Activated naive CD8-positive, alpha-beta T cell treated with anti-CD3 and anti-CD28 coated beads, Interleukin-2, amount 10 ng/mL, durations not matched to agents 7 days and 5 days (primary cell): ENCODE measurements at places on chromosomes 3 and 15. TPM values are rescaled to one million over a fixed set of nuclear protein-coding genes. Genes with fewer than 3 reads are reported as not detected.

Gene VPS8
- total RNA-seq = 59.1 TPM

Gene MCF2L2
- 6.5 TPM for total RNA-seq

Gene CHRFAM7A
- total RNA-seq = 2.7 TPM

- H3K4me1 ChIP-seq = no peaks in the 10 kb centered on the region
- no peak for DNase-seq
- H3K36me3 ChIP-seq = no peaks in the 10 kb centered on the region
These were observed 213.4 kb downstream of the ZBBX start for GRCh38 chr3:167166594-167167253.

DNA sequence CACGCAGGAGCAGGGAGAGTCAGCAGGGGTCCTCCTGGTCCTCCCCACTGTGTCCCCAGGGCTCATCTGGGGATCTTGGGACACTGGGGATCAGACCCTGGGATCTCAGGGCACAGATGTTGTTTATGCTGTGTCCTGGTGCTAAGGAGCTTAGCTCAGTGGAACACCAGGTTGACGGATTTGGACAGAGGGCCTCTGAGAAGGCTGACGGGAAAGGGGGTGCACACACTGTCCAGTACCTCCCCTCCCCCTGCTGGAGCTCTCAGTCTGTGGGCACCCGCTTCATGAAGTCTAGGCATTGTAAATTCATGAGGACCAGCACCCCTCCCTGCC lies 21.9 kb upstream of the SEMA3F start:
- H3K27me3 ChIP-seq = no peaks in the 10 kb centered on the region
- no peak overlapping the region for H3K4me3 ChIP-seq
- peaks cover 4% of the 10 kb centered on the region for H3K4me1 ChIP-seq
- no peak for DNase-seq
- H3K27ac ChIP-seq = no peak overlapping the region

DNA sequence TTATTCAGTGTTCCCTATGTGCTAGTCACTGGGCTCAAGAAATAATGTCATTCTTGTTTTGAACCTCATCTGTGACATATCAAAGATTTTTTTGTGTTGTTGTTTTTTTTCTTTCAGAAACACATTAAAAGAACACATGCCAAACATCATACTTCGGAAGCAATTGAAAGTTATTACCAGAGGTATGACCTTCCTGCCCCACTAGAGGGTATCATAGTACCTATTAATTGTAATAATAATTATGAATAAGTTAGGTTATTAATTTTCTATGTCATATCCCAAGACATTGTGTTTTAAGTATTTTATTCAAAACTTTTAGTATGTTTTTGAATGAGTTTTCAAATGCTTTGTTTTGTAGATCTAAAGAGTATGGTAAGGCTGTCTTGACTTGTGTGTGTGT lies 65.7 kb downstream of the CDIN1 start:
- H3K4me3 ChIP-seq = no peak overlapping the region
- H3K27ac ChIP-seq = no peak overlapping the region
- H3K27me3 ChIP-seq = no peaks in the 10 kb centered on the region
- H3K4me1 ChIP-seq = no peaks in the 10 kb centered on the region
- no peak for DNase-seq

Gene CX3CR1
- 0.94 TPM for total RNA-seq

DNA sequence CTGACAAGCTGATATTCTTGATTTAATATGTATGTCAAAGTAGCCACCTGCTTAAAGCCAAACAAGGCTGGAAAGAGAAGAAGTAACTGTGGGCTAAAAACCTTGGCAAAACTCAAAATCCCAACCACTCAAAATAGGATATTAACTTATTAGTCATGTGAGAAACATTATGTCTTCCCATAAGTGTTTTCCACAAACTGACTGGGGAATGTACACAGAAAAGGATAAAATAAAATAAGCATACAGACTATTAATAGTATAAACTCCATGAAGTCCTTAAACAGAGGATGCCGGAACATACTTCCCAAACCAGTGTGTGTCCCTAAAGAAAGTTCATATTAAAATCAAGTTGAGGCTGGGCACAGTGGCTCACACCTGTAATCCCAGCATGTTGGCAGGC lies 263.7 kb upstream of the THBS1 start:
- no peak overlapping the region for H3K27ac ChIP-seq
- H3K4me1 ChIP-seq = no peaks in the 10 kb centered on the region
- H3K36me3 ChIP-seq = no peaks in the 10 kb centered on the region
- peaks cover 13% of the 10 kb centered on the region for H3K27me3 ChIP-seq

GRCh38 chr3:101827211-101828174 lies 21.8 kb upstream of the NFKBIZ start:
- H3K4me3 ChIP-seq = peak overlapping the region; percentile 89
- H3K27me3 ChIP-seq = no peaks in the 10 kb centered on the region
- peaks cover 19% of the 10 kb centered on the region for H3K36me3 ChIP-seq
- H3K27ac ChIP-seq = peak overlapping the region; percentile 95
- H3K4me1 ChIP-seq = peaks cover 39% of the 10 kb centered on the region
